ENCODE measurements at places on chromosomes 7 and 10. TPM values are rescaled to one million over a fixed set of nuclear protein-coding genes. Genes with fewer than 3 reads are reported as not detected.

The COL28A1 gene
- 0.84 TPM for total RNA-seq

The ATP6V0A4 gene
- total RNA-seq = not detected

The TUBAL3 gene
- total RNA-seq = not detected

The CLDN15 gene
- 0.81 TPM for total RNA-seq

The OR2A5 gene
- total RNA-seq = not detected

The PPIF gene
- total RNA-seq = 85.8 TPM

The SPDYE17 gene
- not detected for total RNA-seq

The SPDYE2 gene
- not detected for total RNA-seq

The PRKAR2B gene
- total RNA-seq = 12.5 TPM

Measured in Caki2 (cell line).